ENCODE measurements at places on chromosomes 6 and 20.

GRCh38 chr6:137873273-137873762 is 6.3 kb downstream of the TNFAIP3 start:
- no peak for DNase-seq

DNA sequence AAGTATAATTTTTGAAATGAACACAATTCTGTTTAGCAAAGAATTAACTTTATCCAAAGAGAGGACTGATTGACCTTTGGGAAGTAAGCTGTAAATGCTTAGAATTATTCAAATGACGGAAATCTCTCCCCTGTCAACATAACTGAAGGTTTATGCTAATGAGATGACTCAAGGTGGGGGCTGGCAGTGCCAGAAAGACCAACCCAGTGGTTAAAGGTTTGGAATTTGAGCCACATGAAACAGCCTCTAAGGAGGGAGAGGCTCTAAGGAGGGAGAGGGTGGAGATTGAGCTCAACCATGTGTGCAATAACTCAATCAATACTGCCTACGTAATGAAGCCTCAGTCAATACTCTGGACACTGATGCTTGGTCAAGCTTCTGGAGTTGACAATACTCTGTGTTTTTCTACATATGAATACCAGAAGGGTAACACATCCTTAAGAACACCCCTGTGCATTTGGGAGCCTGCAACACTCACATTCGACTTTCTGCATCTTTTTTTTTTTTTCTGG is 123.4 kb upstream of the TENT5A start:
- DNase-seq: no peak

GRCh38 chr6:16377470-16377869 is 139.1 kb downstream of the GMPR start:
- DNase-seq: no peak

- no peak for DNase-seq
Measured at GRCh38 chr6:90146024-90146423, 150.6 kb downstream of the BACH2 start.

DNA sequence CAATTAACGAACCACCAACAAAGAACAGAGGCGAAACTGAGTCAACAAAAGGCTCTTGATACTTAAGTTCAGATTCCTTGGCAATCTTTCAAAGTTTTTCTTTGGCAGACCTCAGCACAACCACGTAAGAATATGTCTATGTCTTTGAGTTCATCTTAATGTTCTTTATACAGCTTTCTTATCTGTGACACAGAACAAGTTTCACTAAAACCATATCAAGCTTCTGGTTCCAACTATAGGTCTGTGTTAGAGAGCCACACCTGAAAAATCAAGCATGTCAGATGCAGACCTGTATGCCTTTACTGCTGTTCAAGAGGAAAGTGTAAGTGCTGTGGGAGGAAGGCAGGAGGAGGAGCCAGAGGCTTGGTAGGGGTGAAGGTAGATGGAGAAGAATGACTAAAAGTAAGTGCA is 271.3 kb downstream of the KHDC1L start:
- DNase-seq: no peak

DNA sequence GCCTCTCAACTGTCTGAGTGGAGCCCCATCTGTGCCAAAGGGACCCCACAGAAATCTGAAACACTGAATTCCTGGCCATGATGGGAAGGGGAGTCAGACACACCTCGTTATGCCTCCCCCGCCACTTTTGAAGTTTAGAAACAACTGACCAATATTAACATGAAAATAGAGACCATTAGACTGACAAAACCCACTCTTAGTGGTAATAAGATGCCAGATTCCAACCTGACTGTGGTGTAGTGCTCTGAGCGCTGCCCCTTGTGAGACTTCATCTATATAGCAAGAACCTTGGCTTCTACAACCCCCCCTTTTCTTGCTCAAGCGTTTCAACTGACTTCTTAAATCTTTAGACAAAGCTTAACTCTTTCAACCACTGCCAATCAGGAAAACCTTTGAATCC is 46.1 kb upstream of the UNC93A start:
- DNase-seq: no peak

DNA sequence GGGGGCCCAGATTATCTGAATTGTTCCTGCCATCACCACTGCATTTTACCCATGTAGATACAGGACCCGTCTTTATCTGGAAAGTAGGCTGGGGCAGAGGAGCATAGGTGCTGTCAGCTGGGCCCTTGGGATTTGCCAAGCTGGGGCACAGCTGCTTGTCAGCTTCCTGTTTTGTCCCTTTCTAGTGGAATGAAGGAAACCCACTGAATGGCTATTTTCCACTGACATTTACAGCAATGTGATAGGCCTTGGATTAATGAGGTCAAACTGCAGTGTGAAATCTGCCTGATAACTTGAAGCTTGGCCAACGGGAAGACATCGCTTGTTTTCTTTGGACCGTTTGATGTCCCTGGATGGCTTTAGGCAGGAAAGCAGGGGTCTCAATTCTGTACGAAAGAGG is 6.7 kb downstream of the PPP1R16B start:
- DNase-seq: no peak

- no peak for DNase-seq
Measured at GRCh38 chr6:68182386-68182785, 452.7 kb upstream of the ADGRB3 start.

DNA sequence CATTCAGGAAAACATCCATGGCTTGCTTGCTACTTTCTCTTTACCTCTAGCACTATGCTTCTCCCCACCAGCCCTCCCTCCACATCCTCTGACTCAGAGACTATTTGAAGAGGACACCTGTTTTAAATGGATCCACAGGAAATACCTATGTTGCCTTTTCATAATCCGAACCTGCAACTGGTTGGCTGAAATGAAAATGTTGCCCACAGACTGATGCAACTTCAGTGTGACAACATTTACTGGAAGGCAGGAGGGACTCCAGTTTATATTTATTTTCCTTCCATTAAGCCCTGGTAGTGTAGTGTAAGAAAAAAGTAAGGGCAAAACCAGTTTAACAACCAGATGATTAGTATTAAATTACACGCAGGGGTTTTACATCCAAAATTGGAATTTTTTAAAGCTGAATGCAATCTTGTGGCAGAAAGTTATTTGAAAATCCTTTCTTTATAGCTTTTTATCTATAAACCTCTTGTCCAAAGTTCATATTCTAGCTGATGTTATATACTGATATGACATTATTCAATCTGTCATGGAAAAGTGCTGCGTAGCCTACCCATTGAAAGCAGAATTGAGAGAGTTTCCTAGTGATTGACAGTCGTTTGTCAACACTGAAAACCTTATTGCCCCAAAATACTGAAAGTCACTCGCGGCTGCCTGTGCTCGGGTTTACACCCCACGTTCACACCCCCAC is 881 bp upstream of the AIG1 start:
- DNase-seq: no peak

DNA sequence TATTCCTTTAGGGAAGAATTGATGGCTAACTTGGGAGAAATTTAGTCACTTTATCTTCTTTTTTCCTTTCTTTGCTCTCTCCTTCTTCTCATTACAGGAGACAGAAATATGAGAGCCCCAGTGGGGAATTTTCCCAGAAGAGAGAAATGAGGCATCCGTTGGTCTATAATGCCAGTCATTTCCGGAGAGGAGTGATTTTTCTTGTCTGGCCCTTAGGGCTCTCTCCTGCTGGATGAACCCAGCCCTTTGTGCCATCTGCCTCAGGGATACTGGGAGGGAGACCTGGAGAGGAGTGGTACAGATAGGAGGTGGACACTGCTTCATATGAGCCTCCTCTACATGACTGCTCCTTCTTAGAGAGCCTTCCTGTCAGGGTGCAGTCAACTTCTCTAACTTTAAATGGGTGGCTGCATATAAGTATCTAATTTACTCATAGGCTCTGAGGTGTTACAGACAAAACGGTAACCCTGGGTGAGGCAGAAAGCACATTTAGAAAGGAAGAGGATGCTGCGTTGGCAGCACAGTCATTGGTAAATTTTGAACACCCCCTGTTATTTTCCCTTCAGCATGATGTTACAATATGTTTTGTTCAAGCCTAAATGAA is 21.9 kb downstream of the RIMS1 start:
- DNase-seq: no peak

- DNase-seq: no peak
Measured at GRCh38 chr20:34129518-34130162, 17.6 kb upstream of the EIF2S2 start.

- no peak for DNase-seq
Measured at GRCh38 chr6:168495636-168496035, 54.7 kb downstream of the SMOC2 start.

DNA sequence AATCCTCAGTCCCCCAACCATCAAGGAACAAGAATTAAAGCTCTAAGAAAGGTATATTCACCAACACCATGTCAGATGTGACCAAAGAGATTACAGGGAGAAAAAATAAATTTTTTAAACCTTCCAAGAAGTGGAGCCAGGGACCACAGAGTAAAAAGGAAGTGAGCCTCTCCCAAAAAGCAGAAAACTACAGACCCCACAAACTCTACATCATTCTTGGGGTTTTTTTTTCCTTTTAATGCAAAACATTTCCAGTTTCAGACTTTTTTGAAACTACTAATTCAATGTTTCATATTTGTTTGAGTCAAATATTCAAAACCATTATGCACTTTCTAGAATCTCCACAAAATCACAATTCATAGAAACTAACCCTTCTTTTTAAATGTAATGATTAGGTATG is 6.8 kb upstream of the IL17F start:
- DNase-seq: no peak

GRCh38 chr6:166005944-166006899 is 161.4 kb downstream of the TBXT start:
- DNase-seq: no peak

- no peak for DNase-seq
Measured at GRCh38 chr20:35583636-35584560, 31.7 kb upstream of the SPAG4 start.

DNA sequence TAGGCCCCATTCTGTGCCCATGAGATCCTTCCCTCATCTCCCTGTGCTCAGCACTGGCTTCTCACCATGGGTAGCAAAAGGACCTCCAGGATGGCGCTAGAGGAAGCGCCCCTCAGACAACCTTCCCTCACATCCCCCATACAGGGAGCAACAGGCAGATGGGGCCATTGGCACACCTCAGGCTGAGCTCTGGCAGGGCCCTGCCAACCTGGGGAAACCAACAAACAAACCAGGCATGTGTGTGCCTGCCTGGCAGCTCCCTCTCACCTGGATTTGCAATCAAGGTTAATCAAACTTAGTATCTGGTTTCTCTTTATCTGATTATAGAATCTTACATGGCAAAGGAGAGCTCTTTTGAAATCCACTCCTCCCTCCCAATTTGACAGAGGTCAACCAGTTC is 134.9 kb downstream of the SLC23A2 start:
- DNase-seq: no peak

GRCh38 chr20:36929290-36929689 is 22.2 kb downstream of the SAMHD1 start:
- DNase-seq: no peak

GRCh38 chr6:124688369-124688768 is 273.9 kb upstream of the RNF217 start:
- DNase-seq: no peak

GRCh38 chr6:150899231-150899630 is 33.7 kb downstream of the MTHFD1L start:
- no peak for DNase-seq

DNA sequence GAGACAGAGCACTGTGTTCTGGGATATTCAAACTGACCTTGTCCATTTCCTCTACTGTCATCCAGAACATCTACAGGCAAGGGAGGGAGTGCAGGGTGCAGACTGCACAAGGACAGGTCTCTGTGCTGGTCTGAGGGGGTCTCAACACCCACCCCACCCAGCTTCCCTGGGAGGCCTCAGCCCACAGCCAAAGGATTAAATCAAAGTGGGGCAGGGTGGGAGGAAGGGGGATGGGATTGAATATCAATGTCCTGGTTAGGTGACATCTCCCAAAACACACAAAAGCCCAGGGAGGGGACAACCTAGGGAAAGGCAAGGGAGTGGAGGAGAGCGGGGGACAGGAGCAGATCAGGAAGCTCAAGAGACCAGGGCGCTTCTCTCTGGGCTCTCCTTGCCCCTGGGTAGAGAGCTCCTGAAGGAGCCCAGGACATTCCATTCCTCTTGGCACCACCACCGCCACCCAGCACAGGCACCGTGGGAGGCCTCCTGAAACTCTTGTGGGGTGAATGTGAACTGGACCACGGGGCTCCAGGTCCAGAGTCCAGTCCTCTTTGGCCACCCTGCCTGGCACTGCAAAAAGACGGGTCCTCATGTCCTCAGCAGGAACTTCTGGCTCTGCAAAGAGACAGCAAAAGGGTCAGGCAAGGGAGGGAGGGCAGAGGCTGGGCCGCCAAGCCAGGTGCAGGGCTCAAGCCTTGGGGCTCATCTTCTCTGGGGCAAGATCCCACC is 73.9 kb downstream of the JPH2 start:
- DNase-seq: no peak

Measured in stimulated activated CD8-positive, alpha-beta memory T cell treated with anti-CD3 and anti-CD28 coated beads, Interleukin-15, amount 100 ng/mL, for 24 hours (primary cell).